ENCODE measurements at places on chromosomes 5 and 9.

DNA sequence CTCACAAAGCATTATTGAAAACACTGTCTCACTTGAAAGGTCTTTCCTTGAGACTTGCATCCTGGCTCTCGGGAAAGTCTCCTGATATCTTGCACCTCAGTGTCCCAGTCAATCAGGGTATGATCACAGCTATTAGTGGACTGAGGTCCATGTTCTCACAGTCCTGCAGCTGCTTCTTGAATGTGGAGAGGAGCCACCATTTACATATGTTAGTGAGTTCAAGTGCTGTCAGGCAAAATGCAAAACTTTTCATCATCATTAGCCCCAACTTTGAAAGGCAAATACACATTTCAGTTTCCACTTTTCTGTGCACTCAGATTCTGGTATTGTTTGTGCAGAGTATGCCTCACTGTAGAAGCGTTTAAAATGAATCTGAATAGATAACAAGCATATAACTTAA lies 111.6 kb downstream of the SNX18 start:
- DNase-seq: no peak

DNA sequence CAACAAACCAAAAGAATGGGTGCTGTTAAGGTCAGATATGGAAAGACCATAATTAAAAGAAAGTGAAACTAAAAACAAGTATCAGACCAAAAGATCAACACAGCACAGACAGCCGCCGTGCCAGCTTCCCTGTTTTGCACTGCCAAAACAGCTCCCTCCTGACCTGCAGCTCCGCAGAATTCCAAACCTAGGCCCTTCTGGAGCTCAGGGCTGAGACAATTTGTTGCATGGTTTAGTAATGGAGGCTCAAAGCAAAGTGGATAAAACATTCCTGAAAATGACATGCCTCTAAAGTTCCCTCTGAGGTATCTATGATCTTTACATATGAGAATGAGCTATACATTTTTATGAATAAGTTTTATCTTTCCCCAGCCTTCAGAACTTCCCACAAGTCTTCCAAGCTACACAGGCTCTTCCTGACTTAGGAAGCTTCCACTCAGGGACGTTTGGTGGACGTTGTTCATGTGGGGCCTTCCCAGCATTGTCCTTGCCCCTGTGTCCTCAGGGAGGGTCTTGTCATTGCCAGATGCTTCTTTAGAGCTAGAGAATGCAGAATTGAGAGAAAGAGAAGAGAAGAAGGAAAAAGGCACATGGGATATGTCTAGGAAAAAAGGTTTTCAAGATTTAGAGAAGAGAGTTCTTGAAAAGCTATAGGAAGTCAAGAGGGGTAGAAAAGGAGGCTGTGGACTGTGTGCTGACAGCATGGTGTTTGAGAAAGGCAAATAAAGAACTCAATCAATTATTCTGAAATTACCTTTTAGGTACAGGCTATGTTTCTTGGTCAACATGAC lies 28.4 kb upstream of the SSBP2 start:
- DNase-seq: peak; percentile 12

DNA sequence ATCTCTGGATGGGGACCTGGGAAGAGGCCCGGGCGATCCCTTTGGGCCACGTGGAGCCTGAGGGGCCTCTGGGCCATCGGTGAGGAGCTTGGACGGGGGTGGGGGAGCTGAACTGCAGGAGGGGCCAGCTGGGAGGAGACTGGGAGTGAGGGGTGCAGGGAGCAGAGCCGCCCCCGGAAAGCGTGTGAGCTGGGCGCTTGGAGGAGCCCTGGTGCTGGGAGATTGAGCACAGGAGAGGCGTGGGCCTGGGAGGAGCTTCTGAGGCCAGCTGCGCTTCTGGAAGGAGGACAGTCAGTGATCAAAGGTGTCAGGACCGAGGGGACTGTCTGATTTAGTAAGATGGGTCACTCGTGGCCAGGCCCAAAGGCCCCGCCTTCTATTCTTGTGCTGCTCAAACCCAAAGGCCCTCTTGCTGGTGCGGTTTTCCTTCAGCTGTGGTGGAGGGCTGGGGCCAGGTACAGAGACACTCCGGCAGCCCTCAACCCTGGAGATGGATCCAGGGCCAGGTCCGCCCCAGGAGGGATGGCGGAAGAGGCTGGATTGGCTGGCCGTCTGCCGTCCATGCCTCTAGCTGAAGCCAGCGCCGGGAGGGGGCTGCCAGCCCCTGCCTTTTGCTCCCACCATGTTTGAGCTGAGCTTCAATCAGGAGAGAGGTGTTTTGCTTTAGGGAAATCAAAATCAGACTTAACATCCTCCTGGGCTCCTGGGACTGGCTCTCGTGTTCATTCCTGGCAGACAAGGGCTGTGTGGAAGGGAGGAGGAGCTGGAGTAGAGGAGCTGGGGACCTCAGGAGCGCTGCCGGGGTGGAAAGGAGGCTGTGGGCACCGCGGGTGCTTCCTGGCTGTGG lies 21.6 kb downstream of the NCS1 start:
- no peak for DNase-seq

- no peak for DNase-seq
These were observed 61.3 kb downstream of the ANKH start for GRCh38 chr5:14810282-14810681.

DNA sequence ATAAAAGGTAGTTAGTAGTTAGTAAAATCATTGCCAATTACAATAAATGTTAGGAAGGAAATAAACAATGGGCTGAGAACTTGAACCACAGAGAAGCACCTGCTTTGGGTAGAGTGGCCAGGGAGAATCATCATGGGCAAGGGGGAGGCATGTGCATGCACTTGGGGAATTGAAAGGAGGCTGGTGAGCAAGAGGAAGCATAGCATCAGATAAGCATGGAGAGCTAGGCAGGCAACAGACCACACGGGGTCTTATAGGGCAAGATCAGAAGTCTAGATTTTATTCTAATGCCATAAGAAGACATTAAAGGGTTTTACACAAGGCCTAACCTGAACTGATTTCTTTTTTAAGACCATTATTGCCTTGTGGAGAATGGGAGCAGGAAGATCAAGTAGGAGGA lies 93.4 kb downstream of the PIP5K1B start:
- DNase-seq: no peak

GRCh38 chr5:17103461-17103860 lies 114.0 kb upstream of the BASP1 start:
- no peak for DNase-seq

- DNase-seq: peak; percentile 92
These were observed 26.6 kb downstream of the EGR1 start for GRCh38 chr5:138491669-138492559.

GRCh38 chr5:10233505-10233904 lies 16.2 kb downstream of the ATPSCKMT start:
- DNase-seq: peak; percentile 46

DNA sequence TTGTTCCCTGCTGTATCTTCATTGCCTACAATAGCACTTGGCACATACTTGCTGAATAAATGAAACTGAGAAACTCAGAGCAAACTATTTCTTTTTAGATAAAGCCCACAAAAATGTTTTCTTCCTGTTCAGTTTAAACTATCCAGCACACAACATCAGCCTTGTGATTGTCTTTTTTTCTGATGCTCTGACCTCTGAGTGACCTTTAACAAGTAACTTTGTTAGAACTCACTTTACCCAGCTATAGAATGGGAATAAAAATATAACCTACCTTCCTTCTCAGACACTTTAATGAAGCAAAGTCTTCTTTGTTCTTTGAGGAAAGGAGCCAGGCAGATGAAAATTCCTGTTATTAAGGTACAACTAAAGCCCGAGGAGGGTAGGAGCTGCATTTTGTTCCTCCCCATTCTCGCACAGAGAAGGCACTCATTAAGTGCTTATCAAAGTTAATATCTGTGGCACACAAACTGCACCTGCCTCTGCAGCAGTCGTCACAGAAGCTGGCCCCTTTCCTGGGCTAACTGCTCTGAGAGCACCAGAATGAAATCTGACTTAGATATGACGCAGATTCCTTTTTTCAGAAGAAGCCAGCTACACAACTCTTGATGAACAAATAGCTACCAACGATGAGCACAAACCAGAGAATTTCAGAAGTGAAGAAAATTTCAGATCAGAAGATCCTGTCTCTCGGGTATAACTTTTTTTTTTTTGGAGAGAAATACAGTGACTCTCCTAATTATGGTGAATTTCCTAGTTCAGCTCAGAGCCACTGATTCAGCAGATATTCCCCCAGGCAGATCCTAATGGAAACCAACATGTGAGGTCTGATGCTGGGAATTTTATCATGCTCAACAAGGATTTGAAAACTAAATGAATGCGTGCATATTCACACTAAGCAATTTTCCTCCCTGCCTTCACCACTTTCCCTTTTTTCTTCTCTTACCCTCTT lies 31.0 kb upstream of the NR3C1 start:
- no peak for DNase-seq

DNA sequence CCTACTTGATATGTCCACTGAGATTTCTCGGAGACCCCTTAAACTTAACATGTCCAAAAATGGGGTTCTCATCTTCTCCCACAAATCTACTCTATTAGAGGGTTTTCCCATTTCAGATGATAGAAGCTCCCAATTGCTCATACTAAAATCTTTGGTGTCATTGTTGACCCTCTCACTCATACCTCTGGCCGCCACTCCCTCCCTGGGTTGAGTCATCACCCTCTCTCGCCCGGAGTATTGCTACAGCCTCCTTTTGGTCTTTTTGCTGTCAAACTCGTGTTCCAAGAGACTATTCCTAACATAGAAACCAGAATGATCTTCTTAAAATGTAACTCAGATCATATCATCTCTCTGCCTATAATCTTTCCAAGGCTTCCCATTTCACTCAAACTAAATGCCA lies 91.0 kb upstream of the GNAQ start:
- no peak for DNase-seq

DNA sequence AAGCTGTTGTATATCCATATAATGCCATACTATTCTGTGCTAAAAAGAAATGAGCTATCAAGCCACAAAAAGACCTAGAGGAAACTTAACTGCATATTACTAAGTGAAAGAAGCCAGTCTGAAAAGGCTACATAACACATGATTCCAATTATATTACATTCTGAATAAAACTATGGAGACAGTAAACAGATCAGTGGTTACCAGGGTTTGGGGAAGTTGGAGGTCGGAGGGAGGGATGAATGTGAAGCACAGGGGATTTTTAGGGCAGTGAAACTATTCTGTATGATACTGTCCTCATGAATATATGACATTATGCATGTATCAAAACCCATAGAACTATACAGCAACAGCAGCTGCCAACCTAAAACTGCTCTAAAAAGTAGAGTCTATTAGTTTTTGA lies 5.6 kb upstream of the RFK start:
- DNase-seq: no peak

DNA sequence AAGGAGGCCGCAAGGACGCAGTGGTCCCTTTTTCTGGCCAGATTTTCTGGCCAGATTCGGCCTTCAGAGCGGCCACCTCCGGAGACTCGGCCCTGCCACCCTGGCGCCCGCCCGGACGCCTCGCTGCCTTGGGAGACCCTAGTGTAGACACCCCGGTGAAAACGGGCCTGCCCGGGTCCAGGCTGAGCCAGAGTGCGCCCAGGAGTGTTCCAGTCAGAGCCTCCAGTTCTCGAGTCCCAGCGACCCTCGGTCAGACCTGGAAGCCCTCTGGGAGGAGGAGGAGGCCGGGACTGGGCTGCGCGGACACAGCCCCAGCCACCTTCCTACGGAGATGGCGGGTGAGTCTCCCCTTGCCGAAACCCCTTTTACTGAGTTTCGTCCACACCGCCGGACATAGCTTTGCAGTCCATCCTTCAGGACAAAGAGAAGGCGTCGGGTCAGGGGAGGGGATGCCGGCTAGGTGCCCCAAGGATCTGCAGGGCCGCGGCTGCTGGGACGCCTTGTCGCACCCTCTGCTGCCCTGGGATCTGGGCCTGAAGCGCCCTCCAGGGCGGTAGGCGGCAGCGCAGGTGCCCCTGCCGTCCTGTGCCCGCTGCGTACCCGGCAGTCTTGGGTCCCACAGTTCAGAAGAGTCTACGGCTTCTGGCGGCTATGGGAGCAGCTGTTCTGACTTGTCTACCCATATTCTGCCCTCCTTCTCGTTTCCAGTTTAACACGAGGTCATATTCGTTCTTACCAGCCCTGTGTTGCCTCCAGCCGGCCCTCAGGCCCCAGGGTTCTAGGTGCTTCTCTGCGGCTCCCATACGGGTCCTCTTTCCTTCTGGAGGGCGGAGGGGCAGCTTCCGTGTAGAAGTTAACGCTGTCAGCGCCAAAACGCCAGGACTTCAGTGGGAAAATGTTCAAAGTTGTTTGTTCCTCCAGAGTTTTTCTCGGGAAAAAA lies 1771.7 kb upstream of the CDH9 start:
- DNase-seq: no peak

- DNase-seq: no peak
These were observed 105.3 kb upstream of the BOD1 start for GRCh38 chr5:173721601-173722232.

DNA sequence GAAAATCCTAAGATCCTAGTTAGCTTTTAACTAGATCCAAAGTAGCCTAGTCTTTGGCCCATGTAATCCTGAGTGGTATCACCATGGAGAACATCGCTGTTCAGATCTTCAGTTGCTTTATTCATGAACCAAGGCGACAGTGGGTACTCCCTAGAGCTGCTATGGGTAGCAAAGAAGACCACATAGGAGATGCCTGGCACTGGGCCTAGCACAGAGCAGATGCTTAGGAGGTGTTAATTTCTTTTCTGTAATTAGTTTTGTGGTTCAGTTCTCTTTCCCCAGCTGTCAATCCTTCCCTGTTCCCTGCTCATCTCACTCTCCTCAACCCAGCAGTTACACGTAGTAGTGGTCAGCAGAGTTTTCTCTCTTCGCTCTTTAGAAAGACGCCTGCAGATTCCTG lies 9.3 kb downstream of the CAST start:
- no peak for DNase-seq

Measured in hypothalamus (tissue), 51 donors.